Endothelial cell (in vitro differentiated cells): ENCODE measurements at places on chromosomes 3 and 15.

GRCh38 chr3:101842245-101842934, 6.9 kb upstream of the NFKBIZ start:
- no peak overlapping the region for H3K4me3 ChIP-seq
- H3K27me3 ChIP-seq, result no peaks in the 10 kb centered on the region
- DNase-seq, result no peak
- H3K36me3 ChIP-seq, result no peaks in the 10 kb centered on the region
- H3K27ac ChIP-seq, result no peak overlapping the region

DNA sequence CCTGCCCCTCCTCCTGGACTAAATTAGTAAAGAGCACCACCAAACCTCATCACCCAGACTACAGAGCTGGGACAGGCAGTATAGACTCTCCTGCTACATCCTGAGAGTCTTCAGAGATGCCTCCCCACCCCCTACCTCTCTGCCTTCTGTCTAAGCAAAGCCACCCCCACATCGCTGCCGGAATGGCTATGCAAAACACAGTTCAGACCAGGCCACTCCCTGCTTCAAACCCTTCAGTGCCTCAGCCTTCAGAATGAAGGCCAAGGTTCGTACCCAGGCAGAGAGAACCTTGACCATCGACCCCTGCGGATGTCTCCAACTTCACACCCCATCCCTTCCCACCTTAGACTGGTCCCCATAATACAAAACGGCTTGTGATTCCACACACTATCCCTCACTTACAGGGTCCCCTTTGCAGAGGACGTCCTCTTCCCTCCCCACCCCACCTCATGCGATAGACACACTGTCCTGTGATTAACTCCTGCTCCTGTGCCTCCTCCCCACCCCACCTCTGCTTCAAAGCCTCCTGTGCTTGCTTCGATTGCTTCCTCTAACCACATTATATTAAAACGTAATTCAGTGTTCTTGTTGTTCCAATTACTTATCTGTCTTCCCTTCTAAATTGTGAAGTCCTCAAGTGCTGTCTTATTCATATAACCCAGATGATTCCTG, 175.3 kb downstream of the UACA start:
- no peaks in the 10 kb centered on the region for H3K4me1 ChIP-seq
- H3K36me3 ChIP-seq, result no peaks in the 10 kb centered on the region
- no peak for DNase-seq
- H3K4me3 ChIP-seq, result no peak overlapping the region
- H3K27ac ChIP-seq, result no peak overlapping the region
- peaks cover 3% of the 10 kb centered on the region for H3K27me3 ChIP-seq

DNA sequence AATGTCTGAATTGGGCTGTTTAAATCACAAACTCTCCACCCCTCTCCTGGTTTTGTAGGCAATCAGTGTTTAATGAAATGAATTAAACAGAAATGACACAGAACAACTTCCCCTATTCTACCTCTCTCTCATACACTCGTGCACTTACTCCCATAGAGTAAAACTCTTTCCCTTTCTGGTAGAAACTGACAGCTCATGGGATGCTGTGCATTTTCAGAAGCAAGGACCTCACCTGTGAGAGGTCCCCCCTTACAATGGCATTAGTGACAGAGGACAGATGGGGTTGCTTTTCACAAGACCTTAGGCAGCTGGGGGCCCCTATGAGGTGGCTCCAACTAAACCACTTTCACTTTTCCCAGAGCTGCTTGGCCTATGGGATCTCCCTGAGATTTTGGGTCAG, 31.9 kb downstream of the PARP16 start:
- no peaks in the 10 kb centered on the region for H3K27me3 ChIP-seq
- H3K36me3 ChIP-seq, result no peaks in the 10 kb centered on the region

GRCh38 chr15:61649046-61649445, 411.2 kb downstream of the VPS13C start:
- peaks cover 4% of the 10 kb centered on the region for H3K27me3 ChIP-seq
- H3K4me3 ChIP-seq, result no peak overlapping the region
- no peak overlapping the region for H3K27ac ChIP-seq
- no peak for DNase-seq
- peaks cover 13% of the 10 kb centered on the region for H3K4me1 ChIP-seq

- peaks cover 4% of the 10 kb centered on the region for H3K4me1 ChIP-seq
- H3K27ac ChIP-seq, result no peak overlapping the region
- no peak for DNase-seq
- no peak overlapping the region for H3K4me3 ChIP-seq
- no peaks in the 10 kb centered on the region for H3K36me3 ChIP-seq
These were observed 6.7 kb downstream of the ITIH1 start for GRCh38 chr3:52784021-52784621.

- H3K4me3 ChIP-seq, result peak overlapping the region; percentile 90
- no peak overlapping the region for H3K27ac ChIP-seq
- DNase-seq, result peak; percentile 19
- peaks cover 39% of the 10 kb centered on the region for H3K4me1 ChIP-seq
- H3K36me3 ChIP-seq, result no peaks in the 10 kb centered on the region
These were observed 540 bp upstream of the PPP1R2 start for GRCh38 chr3:195543500-195544229.

GRCh38 chr15:96390986-96391385, 60.5 kb downstream of the NR2F2 start:
- no peak overlapping the region for H3K27ac ChIP-seq
- no peaks in the 10 kb centered on the region for H3K4me1 ChIP-seq
- H3K4me3 ChIP-seq, result no peak overlapping the region
- no peaks in the 10 kb centered on the region for H3K27me3 ChIP-seq
- no peaks in the 10 kb centered on the region for H3K36me3 ChIP-seq

- no peak overlapping the region for H3K27ac ChIP-seq
- peaks cover 5% of the 10 kb centered on the region for H3K4me1 ChIP-seq
- no peaks in the 10 kb centered on the region for H3K27me3 ChIP-seq
These were observed 15.3 kb downstream of the ZXDC start for GRCh38 chr3:126460381-126460780.

GRCh38 chr3:38521391-38521987, 25.3 kb downstream of the EXOG start:
- peaks cover 7% of the 10 kb centered on the region for H3K4me1 ChIP-seq
- H3K36me3 ChIP-seq, result peaks cover 5% of the 10 kb centered on the region
- peak; percentile 67 for DNase-seq

GRCh38 chr3:122104515-122105194, 49.5 kb downstream of the CD86 start:
- H3K27ac ChIP-seq, result no peak overlapping the region
- H3K4me1 ChIP-seq, result peaks cover 7% of the 10 kb centered on the region
- H3K36me3 ChIP-seq, result no peaks in the 10 kb centered on the region
- no peak overlapping the region for H3K4me3 ChIP-seq

GRCh38 chr15:40744815-40745152, 10.3 kb downstream of the RMDN3 start:
- H3K36me3 ChIP-seq, result peaks cover 22% of the 10 kb centered on the region
- H3K27ac ChIP-seq, result no peak overlapping the region
- H3K4me1 ChIP-seq, result peaks cover 2% of the 10 kb centered on the region
- peaks cover 3% of the 10 kb centered on the region for H3K27me3 ChIP-seq
- DNase-seq, result no peak
- no peak overlapping the region for H3K4me3 ChIP-seq

GRCh38 chr3:143307613-143308183, 188.1 kb downstream of the CHST2 start:
- no peaks in the 10 kb centered on the region for H3K36me3 ChIP-seq
- peaks cover 25% of the 10 kb centered on the region for H3K4me1 ChIP-seq
- H3K27ac ChIP-seq, result no peak overlapping the region
- no peak overlapping the region for H3K4me3 ChIP-seq
- H3K27me3 ChIP-seq, result peaks cover 3% of the 10 kb centered on the region

- H3K27me3 ChIP-seq, result no peaks in the 10 kb centered on the region
- H3K4me3 ChIP-seq, result no peak overlapping the region
- H3K36me3 ChIP-seq, result peaks cover 3% of the 10 kb centered on the region
- DNase-seq, result no peak
These were observed 4.7 kb upstream of the COPB2 start for GRCh38 chr3:139394116-139394515.

DNA sequence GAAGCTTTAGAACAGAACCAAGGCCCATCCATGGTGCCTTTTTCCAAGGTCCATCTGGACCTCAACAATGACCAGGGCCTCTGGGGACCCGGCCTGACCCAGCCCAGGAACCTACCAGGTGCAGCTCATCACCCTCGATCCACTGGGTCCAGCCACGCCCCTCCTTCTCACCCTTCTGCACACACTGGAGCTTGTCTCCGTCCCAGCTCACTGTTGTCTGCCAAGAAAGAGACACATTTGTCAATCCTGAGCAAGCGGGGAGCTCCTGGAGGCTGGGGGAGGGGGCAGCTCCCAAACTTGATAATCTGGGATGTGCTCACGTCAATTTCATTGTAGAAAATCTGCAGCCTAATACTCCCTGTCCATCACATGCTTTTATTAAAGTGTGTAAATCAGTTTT, 21.2 kb downstream of the RBP1 start:
- no peak overlapping the region for H3K27ac ChIP-seq
- H3K4me3 ChIP-seq, result no peak overlapping the region
- H3K27me3 ChIP-seq, result peaks cover 6% of the 10 kb centered on the region
- H3K4me1 ChIP-seq, result no peaks in the 10 kb centered on the region

DNA sequence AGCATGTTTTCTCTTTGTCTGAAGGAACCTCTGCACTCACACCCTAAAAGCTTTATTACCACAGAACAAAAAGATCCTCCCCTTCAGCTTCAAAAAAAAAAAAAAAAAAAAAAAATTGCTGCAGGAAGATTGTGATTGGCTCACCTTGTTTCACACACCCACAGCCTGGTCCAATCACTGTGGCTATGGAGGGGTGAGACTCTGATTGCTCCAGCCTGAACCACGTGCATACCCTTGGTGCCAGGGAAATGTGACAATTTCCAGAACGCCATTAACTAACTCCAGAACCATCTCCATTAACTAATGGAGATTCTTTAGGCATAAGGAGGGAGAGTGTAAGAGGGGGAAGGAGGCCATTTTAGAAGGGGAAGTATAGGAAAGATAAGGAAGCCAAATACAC, 106.5 kb upstream of the CRBN start:
- peaks cover 4% of the 10 kb centered on the region for H3K27me3 ChIP-seq
- H3K27ac ChIP-seq, result no peak overlapping the region
- no peak for DNase-seq
- no peak overlapping the region for H3K4me3 ChIP-seq
- H3K36me3 ChIP-seq, result peaks cover 7% of the 10 kb centered on the region
- H3K4me1 ChIP-seq, result no peaks in the 10 kb centered on the region

- no peaks in the 10 kb centered on the region for H3K36me3 ChIP-seq
- peaks cover 4% of the 10 kb centered on the region for H3K27me3 ChIP-seq
- peaks cover 31% of the 10 kb centered on the region for H3K4me1 ChIP-seq
- H3K4me3 ChIP-seq, result no peak overlapping the region
These were observed 61.6 kb upstream of the ETV5 start for GRCh38 chr3:186170516-186170915.

DNA sequence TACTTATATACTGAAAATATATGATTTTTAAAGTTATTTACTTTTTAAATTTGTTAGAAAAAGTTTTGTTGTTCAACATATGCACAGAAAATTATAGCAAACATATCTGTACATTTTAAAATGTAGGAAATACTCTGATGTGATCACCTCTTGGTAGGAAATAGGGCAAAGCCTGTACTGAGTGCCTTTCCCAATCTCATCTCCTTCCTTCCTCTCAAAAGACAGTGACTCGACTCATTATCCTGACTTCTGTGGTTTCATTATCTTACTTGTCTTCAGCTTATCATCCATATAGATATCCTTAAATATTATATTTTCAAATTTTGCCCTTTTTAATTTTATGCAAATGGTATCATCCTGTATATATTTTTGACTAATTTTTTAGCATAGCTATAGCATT, 18.4 kb upstream of the ALCAM start:
- H3K27me3 ChIP-seq, result no peaks in the 10 kb centered on the region
- no peak overlapping the region for H3K27ac ChIP-seq
- DNase-seq, result no peak
- no peak overlapping the region for H3K4me3 ChIP-seq

DNA sequence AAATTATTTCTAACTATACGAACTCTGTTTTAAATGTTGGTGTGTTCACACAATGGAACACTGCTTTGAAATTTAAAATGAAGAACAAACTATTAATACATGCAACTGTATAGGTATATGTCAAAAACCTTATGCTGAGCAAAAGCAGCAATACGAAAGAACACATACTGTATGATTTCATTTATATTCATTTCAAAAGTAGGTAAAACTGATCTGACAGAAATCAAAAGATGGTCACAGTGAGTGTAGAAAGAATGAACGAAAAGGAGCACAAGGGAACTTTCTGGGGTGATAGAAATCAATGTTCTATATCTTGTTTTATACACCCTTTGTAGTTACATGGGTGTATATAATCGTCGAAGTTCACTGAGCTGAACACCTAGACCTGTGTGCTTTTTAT, 12.6 kb downstream of the ATP8B4 start:
- no peak overlapping the region for H3K27ac ChIP-seq
- H3K4me1 ChIP-seq, result peaks cover 30% of the 10 kb centered on the region
- no peaks in the 10 kb centered on the region for H3K27me3 ChIP-seq
- peaks cover 16% of the 10 kb centered on the region for H3K36me3 ChIP-seq

DNA sequence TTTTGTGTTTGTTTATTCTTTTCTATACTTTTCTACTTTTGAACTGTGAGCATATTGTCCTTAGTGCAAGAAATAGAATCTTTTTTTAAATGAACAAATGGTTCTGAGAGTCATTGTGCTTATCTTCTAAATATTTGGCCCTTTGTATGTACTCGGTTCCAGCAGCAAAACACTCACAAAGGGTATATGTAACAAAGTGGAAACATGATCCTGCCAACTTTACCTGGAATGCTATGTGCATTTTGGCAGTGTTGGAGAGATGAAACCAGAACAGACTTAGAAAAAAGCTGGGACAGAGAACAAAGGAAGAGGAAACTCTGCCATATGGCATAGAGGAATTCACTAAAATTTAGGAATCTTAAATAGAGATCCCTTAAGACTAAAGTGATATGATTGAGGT, 150.1 kb downstream of the FGF12 start:
- no peak for DNase-seq
- H3K4me3 ChIP-seq, result no peak overlapping the region
- no peak overlapping the region for H3K27ac ChIP-seq
- H3K36me3 ChIP-seq, result no peaks in the 10 kb centered on the region
- no peaks in the 10 kb centered on the region for H3K27me3 ChIP-seq
